ENCODE measurements at places on chromosomes 11 and 22.

DNA sequence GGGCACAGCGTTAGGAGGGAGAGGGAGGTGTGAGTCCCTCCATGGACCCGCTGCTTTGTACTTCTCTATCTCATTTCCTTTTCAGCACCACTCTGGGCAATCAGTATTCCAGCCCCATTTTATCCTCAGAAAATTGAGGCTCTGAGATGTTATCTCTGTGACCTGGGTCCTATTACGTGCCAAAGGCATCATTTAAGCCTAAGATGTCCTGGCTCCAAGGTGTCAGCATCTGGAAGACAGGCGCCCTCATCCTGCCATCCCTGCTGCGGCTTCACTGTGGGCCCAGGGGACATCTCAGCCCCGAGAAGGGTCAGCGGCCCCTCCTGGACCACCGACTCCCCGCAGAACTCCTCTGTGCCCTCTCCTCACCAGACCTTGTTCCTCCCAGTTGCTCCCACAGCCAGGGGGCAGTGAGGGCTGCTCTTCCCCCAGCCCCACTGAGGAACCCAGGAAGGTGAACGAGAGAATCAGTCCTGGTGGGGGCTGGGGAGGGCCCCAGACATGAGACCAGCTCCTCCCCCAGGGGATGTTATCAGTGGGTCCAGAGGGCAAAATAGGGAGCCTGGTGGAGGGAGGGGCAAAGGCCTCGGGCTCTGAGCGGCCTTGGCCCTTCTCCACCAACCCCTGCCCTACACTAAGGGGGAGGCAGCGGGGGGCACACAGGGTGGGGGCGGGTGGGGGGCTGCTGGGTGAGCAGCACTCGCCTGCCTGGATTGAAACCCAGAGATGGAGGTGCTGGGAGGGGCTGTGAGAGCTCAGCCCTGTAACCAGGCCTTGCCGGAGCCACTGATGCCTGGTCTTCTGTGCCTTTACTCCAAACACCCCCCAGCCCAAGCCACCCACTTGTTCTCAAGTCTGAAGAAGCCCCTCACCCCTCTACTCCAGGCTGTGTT is 829 bp upstream of the APOC3 start:
- DNase-seq = no peak

- DNase-seq = no peak
Measured at GRCh38 chr11:66600631-66601233, 7.7 kb downstream of the CCS start.

DNA sequence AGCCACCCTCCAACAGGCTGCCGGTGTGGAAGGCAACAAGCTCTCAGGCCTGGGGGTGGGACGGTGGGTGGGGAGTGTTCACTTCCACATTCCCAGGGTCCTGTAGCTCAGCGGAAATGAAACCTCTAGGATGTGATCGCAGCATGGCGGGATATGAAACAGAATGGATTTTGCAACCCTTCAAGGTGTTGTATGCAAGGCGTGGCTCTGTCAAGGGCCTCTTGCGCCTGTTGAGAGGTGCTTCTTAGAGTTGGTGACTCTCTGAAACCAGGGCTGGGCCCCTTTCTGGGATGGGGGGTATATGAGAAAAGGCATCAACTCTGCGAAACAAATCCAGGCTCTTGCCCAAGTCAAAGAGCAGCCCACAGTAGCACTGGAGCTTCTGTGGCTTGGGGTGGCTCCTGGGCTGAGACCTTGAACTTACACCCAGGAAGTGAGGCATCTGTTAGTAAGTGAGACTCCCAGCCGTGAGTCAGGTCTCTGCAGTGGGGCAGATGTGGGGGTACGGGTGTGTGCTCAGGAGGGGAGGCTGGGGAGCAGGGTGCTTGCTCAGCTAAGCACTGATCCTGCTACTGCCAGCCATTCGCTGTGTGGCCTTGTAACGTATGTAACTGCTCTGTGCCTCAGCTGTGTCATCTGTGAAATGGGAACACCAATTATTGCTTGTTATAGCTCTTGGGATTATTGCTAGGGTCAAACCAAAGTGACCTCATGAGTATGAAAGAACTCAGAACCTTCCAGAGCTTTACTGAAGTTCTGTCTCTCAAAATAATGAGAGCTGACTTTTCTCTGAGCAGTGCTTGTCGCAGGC is 28.3 kb downstream of the NECTIN1 start:
- DNase-seq = no peak

DNA sequence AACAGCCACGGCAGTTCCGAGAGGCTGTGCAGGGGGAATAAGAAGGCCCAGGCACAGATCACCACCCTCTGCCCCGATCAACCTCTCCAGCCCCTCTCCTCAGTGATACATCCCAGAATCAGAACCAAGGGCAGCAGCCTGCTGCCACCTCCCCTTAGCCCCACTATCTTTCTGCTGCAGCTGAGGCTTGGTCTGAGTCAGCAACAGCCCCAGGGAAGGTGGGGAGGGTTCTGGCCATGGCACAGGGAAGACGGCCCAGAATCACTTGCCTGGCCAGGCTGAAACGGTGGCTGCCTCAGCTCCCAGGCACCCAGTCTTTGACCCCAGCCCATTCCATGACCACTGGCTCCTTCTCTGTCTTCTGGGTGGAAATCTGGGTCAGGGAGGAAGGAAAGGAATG is 2.3 kb downstream of the CHID1 start:
- DNase-seq = no peak

DNA sequence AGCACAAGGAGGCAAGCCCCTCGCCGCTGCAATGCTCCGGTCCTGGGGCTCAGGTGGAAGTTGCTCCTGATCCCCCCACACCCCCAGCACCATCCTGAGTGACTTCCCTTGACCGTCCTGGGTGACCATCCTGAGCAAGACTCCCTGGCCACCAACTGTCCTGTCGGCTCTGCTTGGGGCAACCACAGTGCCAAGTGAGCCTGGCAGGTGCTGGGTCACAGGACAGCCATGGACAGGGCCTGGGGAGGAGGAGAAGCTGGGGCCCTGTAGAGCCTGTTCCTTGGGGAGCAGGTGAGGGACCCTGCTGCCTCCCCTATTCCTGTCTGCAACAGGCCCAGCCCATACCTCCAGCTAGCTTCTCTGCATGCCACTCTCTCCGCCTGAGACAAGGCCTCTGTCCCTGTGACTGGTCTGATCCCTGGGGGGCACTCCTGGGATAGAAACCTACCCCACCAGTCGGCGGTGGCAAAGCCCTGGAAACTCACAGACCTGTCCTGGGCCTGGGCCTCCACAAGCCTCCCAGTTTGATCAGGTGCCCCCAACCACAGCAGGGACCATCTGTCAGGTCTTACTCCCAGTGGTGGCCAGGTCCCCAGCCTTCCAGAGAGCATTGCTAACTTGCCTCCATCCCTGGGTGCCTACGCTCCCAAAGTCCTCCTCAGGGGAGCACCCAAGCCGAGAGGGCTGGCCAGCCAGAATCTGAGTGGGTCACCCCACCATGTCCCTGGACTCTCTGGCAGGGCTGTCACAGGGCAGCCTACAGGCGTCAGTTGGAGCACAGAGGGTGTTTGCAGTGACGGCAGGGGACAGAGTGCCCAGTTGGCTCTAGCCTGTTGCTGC is 68.7 kb upstream of the WNT7B start:
- DNase-seq = peak; percentile 75

GRCh38 chr11:132131047-132131446 is 760.6 kb downstream of the NTM start:
- no peak for DNase-seq

- DNase-seq = no peak
Measured at GRCh38 chr22:20510811-20511577, 3.6 kb downstream of the MED15 start.

GRCh38 chr11:64571410-64572091 is 19.5 kb upstream of the SLC22A12 start:
- DNase-seq = no peak

- DNase-seq = no peak
Measured at GRCh38 chr22:45910928-45911467, 66.0 kb downstream of the WNT7B start.

- no peak for DNase-seq
Measured at GRCh38 chr11:13276454-13276831, 1.1 kb upstream of the BMAL1 start.

DNA sequence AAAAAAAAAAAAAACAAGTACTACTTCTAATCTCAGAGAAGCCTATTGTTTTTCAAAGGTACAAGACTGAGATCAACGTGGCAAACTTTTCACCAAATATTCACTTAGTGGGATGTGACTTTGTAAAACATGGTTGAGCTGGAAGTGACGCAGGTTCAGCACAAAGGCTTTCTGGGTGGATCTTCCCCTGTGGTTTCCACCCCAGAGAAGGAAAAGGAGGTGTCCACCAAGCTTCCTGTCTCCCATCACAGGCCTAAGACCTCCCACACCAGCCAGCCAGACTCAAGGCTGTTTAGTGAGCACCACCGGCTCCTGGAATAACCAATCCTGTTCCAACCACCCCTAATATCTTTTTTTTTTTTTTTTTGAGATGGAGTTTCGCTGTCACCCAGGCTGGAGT is 5.7 kb downstream of the TMEM184B start:
- peak; percentile 48 for DNase-seq

GRCh38 chr11:78325274-78325781 is 92.3 kb downstream of the GAB2 start:
- DNase-seq = no peak

- peak; percentile 70 for DNase-seq
Measured at GRCh38 chr22:42397332-42398249, 34.6 kb downstream of the NFAM1 start.

DNA sequence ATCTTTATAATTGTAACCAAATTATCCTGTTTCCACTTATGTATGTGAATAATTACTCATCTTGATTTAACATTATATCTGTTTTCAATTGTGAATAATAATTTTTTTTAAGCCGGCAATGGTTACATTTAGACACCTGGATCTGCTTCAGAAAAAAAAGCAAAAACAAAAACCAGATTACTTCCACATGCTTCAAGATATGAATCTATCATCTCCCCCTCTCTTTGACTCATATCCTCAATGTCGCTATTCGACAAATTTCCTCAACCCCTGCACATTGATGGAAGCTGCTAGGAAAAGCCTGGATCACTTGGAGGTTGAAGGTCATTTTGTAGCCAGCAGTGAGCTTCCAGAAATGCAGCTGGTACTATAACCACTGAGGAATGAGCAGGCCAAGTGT is 42.7 kb downstream of the SLC1A2 start:
- DNase-seq = no peak

DNA sequence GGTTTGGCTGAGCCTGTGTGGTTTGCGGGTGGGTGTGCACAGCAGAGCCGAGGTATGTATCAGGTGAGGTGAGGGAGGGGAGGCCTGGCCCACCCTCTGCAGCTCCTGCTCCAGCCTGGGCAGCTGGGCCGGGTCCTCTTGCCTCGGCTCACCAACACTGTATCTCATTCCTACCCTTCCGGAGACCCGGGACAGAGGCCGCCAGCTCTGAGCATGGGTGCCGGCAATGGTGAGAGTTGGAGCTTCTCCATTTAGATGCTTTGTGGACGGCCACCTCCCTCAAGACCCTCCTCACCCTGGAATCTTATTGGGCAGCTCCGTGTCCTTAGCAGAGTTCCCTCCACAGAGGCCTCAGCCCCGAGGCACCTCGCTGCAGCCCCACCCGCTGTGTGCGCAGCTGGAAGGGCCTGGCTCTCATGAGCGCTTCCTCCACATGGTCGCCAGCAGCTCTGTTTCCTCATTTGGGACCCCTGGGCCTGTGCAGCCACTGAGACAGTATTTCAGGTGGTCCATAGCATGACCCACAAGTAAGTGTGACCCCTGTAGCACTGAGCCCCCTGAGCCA is 55.7 kb downstream of the ANO1 start:
- DNase-seq = no peak

DNA sequence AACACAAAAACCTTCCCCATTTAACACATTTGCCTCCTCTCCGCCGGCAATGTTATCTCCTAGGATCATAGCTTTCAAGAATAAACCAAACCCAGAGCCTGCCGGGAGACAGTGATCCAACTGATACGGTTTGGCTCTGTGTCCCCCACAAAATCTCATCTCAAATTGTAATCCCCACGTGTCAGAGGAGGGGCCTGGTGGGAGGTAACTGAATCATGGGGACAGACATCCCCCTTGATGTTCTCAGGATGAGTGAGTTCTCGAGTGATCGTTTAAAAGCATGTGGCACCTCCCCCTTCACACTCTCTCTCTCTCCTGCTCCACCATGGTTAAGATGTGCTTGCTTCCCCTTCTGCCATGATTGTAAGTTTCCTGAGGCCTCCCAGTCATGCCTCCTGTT is 33.3 kb downstream of the RBFOX2 start:
- DNase-seq = no peak

GRCh38 chr11:121048464-121049233 is 24.7 kb downstream of the TBCEL start:
- no peak for DNase-seq

GRCh38 chr11:46918788-46919513 is 601 bp upstream of the LRP4 start:
- no peak for DNase-seq

Data from pons (tissue), 1 donor.